CD8-positive, alpha-beta T cell (primary cell): ENCODE measurements at places on chromosomes 4 and X.

DNA sequence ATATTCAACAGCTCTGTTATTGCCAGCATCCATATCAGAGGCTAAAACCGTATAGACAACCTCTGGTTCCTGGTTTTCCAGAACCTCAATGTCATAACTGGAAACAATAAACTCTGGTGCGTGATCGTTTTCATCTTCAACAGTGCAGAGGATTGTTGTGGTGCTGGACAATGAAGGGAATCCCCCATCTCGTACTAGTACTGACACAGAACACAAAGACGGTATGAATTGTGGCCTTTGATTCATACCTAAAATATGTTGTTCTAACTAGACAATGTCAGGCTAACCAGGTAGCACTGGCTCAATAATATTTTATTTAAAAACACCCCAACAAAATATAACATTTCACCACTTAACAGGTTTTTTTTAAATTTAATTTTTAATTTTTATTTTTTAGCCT lies 186.9 kb downstream of the DCHS2 start:
- no peak for DNase-seq

DNA sequence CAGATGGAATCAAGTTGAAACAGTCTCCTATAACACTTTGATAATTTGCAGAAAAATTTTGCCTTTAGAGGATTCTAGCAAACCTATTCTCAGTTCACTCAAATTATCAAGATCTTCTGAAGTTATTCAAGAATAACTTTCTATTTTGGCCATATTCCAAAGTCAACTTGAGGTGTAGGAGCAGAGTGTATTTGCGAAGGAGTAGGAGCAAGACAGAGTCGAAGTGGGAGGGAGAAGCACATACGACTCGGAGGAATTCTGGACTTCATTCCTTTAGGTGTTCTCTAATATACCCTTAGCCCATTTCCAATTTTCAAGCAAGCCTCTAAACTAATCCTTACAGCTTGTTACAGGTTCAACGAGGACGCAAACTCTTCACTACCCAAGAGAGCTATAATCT lies 252.9 kb downstream of the GPM6A start:
- DNase-seq = no peak

- no peak for DNase-seq
Observed at GRCh38 chrX:16516232-16516876, 133.6 kb upstream of the S100G start.

- DNase-seq = peak; percentile 25
Observed at GRCh38 chr4:143482840-143483239, 30.7 kb upstream of the SMARCA5 start.

GRCh38 chr4:684623-685327 lies 4.2 kb downstream of the SLC49A3 start:
- DNase-seq = no peak

GRCh38 chr4:2859514-2859913 lies 15.9 kb downstream of the ADD1 start:
- no peak for DNase-seq

GRCh38 chr4:20194123-20195013 lies 57.3 kb upstream of the SLIT2 start:
- DNase-seq = no peak

- DNase-seq = no peak
Observed at GRCh38 chr4:576991-577498, 950 bp upstream of the TMEM271 start.

- no peak for DNase-seq
Observed at GRCh38 chr4:29295280-29295679, 1424.9 kb upstream of the PCDH7 start.

- DNase-seq = peak; percentile 40
Observed at GRCh38 chrX:103607364-103608305, at the start of gene TCEAL3. TCEAL3 (plus strand) TSS chrX:103607963; CDS start chrX:103609065, 1,102 bp downstream.

GRCh38 chr4:159006202-159006601 lies 96.7 kb upstream of the RAPGEF2 start:
- DNase-seq = no peak

DNA sequence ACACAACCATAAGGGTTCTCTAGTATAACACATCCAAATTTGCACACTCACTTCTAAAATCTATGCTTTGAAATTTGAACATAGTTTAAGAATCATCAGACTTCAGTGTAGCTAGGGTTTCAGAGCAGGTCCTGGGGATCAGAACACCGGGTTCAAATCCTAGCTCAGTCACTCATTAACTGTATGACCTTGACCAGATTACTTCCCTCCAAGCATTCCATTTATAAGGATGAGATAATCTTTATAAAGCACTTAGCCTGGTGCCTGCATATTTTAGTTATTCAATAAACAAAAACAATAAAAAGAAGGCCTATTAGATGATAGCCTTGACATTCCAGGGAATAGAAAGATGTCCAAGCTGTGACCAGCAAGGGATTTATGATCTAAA lies 4.8 kb upstream of the STBD1 start:
- DNase-seq = no peak

DNA sequence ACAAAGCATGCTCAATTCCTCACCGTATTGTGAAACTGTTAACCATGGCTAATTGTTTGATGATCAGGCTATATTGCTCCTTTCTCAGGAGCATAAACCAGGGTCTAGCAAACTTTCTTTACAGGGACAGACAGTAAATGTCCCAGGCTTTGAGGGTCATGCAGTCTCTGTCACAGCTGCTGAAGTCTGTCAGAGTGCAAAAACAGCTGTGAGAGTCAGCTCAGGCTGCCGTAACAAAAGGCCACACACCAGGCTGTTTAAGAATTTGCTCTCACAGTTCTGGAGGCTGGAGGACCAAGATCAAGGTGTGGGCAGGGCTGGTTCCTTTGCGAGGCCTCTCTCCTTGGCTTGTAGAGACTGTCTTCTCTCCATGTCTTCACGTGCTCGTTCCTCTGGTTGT lies 75.6 kb downstream of the GPR143 start:
- DNase-seq = no peak

GRCh38 chr4:120801137-120801758 lies 121.3 kb downstream of the PRDM5 start:
- DNase-seq = no peak

- DNase-seq = no peak
Observed at GRCh38 chr4:171130256-171130801, 682.9 kb upstream of the GALNTL6 start.

- DNase-seq = no peak
Observed at GRCh38 chr4:135144498-135144897, 942.9 kb upstream of the PABPC4L start.

DNA sequence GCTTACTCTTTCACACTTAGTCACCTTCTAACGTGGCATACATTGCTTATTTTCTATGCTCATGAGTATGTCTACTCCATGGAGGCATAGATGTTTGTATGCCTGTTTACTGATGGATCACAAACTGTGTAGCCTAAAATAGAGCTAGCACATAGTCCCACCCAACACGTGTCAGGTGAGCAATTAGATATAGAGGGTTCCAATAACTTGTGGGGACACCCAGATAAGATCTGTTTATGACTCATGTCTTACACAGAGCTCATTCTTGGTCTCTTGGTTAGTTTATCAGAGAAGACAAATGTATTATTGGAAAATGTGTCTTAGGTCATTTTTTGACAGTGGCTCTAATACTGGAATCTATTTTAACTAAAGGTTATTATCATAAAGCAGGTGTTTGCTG lies 6.8 kb downstream of the ZFP42 start:
- no peak for DNase-seq

DNA sequence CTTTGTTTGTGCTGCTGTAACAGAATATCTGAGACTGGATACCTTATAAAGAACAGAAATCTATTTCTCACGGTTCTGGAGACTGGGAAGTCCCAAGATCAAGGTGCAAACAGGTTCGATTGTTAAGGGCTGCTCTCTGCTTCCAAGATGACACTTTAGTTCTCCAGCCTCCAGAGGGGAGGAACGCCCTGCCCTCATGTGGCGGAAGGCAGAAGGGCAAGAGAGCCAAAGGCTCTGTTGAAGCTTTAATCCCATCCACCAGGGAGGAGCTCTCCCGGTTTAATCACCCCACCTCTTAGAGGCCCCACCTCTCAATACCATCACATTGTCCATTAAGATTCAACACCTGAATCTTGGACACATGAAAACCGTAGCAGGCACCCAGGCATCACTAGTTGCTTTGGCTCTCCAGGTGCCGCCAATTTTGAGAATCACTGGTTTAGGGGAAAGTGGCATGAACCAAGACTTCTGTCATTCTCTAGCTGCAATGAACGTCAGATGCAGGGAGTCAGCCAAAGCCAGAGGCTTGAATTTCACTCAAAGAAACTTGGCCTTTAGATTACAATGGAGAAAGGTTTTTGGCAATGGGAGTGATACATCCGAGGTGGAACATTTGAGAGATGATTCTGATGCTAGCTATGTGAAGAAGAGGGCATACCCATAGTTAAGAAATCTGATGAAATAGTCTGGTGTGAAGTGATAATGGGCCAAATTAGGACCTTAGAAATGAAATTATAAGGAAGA lies 15.7 kb downstream of the FHL1 start:
- peak; percentile 35 for DNase-seq

- no peak for DNase-seq
Observed at GRCh38 chrX:55451141-55451540, 786 bp upstream of the MAGEH1 start.

GRCh38 chr4:32226733-32227132 lies 1506.6 kb downstream of the PCDH7 start:
- no peak for DNase-seq

DNA sequence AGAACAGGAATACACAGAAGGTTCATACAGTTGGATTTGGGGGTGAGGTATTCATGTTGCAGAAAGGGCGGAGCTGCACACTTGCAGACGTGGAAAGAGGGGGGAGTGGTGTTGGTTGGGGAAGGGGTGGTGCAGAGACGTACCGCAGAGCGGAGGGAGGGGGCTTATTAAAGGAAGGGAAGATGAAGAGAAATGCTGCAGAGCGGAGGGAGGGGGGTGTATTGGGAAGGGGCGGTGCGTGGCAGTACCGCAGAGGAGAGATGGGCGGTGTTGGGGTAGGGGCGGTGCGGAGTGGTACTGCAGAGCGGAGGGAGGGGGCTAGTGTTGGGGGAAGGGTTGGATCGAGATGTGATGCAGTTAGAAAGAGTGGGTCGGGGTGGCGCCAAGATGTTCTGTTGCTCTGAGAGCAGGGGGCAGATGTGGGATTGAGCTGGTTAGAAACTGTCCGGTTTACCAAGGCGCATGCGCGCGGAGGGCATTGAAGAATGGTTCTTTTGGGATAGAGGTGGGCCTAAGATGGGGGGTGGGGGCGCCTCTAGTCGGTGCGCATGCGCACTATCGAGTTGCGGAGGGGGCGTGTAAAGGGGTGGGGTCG lies 900 bp downstream of the TRO start:
- DNase-seq = peak; percentile 66

GRCh38 chr4:63458010-63458409 lies 951.2 kb downstream of the TECRL start:
- DNase-seq = no peak
